ENCODE measurements at places on chromosomes 6 and 20.

- peak; percentile 49 for DNase-seq
These were observed 218.6 kb upstream of the ZFP64 start for GRCh38 chr20:52410182-52410647.

- DNase-seq = no peak
These were observed 318.6 kb upstream of the RUNX2 start for GRCh38 chr6:45009576-45009975.

GRCh38 chr6:170358496-170358895, 51.9 kb downstream of the FAM120B start:
- DNase-seq = no peak

DNA sequence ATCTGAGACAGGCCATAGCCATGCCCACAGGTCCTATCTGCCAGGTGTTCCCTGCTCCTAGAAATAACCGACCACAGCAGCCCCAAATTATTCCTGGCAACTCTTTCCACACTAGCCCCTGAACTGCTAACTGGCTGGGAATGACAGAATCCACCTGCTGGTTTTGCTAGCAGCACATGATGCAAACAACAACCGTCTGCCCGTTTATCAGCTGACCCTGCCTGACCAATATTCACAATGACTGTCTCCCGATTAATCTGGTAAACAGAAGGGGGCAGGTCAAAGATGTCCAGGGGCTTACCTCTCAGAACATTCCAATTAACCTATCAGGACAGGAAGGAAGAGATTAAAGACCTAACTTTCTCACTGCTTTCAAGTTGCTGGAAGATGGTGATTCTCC, 101.5 kb downstream of the NRSN1 start:
- no peak for DNase-seq

- DNase-seq = no peak
These were observed 82.1 kb downstream of the PTPRA start for GRCh38 chr20:2955257-2955970.

- DNase-seq = no peak
These were observed 22.8 kb downstream of the PCMTD2 start for GRCh38 chr20:64278317-64278681.

DNA sequence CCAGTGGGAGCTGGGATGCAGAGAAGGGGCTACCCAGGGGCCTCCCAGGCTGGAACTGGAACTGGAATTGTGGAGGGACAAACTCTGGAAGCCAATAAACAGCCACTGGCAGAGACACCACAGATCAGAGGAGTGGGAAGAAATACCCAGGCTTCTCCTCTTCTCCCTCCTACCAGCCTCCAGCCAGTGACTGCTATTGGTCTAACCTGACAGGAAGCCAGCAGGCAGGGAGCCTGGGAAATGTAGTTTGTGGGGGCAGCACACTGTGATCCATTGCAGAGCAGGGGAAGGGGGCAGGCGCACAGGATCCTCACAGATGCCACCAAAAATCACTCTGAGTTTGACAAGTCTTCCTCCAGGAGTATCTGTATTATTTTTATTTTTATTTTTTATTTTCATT, 12.1 kb upstream of the MLN start:
- DNase-seq = peak; percentile 35

GRCh38 chr6:97656706-97657350, 373.8 kb upstream of the MMS22L start:
- DNase-seq = no peak
